ENCODE measurements at places on chromosomes 5 and 9.

GRCh38 chr5:176610435-176610773, 448 bp upstream of the GPRIN1 start:
- DNase-seq: no peak

GRCh38 chr5:32805971-32806638, 95.0 kb downstream of the NPR3 start:
- DNase-seq: peak; percentile 54

- peak; percentile 20 for DNase-seq
Measured at GRCh38 chr9:77896938-77897667, 134.5 kb downstream of the GNAQ start.

DNA sequence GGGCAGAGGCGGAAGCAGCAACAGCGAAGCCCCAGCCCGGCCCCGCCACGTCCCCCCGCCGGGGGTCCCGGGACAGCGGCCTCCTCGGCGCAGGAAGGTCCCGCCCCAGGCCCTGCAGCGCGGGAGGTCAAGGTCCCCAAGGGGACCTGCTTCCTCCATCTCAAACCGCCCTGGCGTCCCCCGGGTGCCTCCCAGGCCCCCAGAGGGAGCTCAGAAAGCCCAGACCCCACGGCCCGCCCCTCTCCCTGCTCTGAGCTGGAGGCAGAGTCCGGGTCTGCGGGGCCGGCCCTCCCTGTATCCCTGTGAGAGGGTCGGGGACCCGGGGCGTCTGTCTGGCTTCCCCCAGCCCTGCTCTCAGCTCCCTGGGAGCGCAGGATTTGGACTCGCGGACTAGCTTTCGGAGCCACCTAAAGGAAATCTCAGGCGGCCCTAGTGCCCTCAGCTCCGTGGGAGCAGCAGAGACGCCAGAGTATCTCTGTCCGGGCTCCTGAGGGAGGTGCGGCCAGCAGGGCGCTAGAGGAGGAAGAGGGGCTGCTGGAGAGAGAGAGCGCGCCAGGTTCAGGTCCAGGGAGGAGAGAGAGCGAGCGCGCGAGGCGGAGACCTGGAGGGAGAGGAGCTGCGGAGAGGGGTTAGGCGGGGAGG, 30.7 kb downstream of the EXOC3 start:
- no peak for DNase-seq

DNA sequence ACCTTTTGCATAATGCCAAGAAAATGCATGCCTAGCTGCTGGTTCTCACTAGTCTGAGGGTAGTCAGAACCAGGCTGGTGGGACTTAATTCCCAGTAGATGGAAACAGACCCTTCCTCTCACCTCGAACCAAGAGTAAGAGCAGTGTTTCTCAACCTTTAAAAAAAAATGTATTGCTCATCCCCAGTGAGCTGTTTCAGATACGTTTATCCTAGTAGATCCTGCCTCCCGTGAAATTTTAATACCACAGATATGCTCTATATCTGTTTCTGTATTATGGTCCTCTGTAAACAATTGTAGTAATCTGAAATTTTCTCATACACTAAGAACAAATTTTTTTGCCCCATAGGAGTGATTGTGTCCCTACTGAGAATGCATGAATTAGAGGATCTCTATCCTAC, 86.2 kb downstream of the TEK start:
- DNase-seq: no peak

- DNase-seq: no peak
Measured at GRCh38 chr5:40334242-40334635, 345.5 kb upstream of the PTGER4 start.

DNA sequence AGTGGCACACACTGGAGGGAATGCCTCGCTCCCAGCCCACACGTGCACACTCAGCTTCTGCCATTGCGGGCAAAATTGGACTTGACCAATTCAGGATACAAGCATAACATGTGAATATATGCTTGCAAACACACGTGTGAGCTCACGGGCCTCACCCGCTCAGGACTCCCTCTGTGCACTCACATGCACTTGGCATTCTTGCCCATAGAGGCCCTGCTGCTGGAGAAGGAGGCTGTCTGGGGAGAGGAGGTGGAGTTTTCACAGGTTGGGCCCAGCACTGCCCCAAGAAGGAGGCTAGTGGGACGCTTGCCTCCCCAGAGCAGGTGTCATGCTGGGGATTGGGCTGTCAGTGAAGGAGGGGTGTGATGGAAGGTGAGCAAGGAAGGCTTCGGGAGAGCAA, 1.7 kb downstream of the MYMK start:
- DNase-seq: no peak

- DNase-seq: no peak
Measured at GRCh38 chr9:19379697-19380046, 364 bp downstream of the RPS6 start.

Measured in SJCRH30 (cell line).